ENCODE measurements at places on chromosomes 2 and 18.

DNA sequence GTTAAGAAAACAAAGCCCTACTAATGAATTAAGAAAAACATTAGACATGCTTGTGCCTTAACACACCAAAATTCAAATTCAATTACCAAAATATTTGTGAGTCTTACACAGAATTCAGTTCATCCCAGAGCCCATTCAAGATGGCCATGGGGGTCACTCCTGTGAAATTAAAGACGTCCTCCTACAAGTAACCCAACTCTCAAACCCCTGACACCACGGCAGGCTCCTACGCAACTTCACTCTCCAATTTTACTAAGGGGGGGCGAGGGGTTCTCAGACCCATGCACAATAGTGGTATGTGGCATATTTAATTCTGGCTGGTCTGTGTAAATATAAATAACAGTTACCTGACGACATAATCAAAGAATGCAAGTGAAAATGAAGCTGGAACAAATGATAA lies 5.0 kb downstream of the ZNF516 start:
- DNase-seq, result no peak

- DNase-seq, result no peak
Observed at GRCh38 chr2:58562276-58562675, 321.2 kb upstream of the FANCL start.

- no peak for DNase-seq
Observed at GRCh38 chr2:6685447-6685846, 180.3 kb downstream of the CMPK2 start.

GRCh38 chr2:186702501-186702900 lies 8.6 kb downstream of the FAM171B start:
- no peak for DNase-seq

DNA sequence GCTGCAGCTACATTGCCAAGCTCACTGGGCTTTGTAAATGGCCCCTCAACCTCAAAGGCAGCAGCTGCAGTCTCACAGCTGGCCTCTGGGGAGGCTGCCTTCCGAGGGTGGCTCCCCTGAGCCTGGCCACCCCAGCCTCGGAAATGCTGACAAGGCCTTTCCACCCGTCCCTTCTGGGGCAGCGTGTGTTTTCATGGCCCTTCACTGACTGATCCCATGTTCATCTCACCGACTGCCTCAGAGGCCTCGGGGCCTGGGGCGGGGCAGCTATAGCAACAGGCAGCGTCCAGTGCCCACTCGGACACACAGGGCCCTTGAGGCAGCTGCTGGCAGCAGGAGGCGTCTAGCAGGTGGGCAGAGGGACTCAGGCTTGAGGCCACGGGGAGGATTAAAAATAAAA lies 149.7 kb downstream of the GLI2 start:
- no peak for DNase-seq

GRCh38 chr18:37661061-37661460 lies 95.5 kb upstream of the CELF4 start:
- no peak for DNase-seq
